NCI-H526 (cell line): ENCODE measurements at places on chromosomes 11 and 22.

- DNase-seq: peak; percentile 42
Observed at GRCh38 chr22:47161631-47162030, 399.2 kb downstream of the TBC1D22A start.

- no peak for DNase-seq
Observed at GRCh38 chr11:32562839-32563599, 20.6 kb upstream of the EIF3M start.

DNA sequence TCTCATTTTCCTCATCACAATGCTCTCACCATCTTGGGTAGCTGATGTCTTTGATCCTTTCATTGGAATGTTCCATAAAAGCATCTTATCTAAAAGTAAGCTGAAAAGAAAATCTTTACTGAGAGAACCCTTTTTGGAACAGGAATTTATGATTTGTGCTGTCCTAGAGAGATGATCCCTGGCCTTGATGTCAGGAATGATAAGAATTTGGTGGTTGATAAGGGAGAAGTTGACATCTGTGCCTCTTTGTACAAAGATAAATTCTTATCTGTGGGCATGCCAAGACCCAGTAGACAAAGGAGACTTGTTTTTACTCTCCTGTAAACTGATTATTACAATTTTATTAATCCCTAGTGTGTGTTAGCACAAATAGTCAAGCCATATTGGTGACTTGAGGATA is 36.9 kb downstream of the NAALAD2 start:
- no peak for DNase-seq

DNA sequence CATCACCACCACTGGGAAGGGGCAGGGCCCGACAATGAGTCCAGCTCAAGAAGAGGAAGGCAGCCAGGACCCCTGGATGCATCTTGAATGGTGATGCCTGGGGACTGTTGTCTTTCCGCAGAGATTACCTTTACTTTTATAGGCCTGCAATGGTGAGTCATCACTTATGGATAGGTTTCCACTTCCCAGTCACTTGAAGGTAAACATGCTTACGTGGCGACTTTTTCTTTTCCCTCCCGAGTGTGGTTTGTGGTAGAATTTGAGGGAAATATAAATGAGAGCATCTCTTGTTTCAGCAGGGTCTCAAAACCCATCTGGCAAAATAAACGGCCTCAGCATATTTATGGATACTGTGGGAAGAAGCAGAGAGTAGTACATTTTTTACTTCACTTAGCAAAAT is at the start of gene MMP13:
Gene MMP13 (minus strand): TSS at position 109 of the 400 bp plus-strand sequence. CDS start 27 bp downstream, at position 82.
- DNase-seq: no peak

DNA sequence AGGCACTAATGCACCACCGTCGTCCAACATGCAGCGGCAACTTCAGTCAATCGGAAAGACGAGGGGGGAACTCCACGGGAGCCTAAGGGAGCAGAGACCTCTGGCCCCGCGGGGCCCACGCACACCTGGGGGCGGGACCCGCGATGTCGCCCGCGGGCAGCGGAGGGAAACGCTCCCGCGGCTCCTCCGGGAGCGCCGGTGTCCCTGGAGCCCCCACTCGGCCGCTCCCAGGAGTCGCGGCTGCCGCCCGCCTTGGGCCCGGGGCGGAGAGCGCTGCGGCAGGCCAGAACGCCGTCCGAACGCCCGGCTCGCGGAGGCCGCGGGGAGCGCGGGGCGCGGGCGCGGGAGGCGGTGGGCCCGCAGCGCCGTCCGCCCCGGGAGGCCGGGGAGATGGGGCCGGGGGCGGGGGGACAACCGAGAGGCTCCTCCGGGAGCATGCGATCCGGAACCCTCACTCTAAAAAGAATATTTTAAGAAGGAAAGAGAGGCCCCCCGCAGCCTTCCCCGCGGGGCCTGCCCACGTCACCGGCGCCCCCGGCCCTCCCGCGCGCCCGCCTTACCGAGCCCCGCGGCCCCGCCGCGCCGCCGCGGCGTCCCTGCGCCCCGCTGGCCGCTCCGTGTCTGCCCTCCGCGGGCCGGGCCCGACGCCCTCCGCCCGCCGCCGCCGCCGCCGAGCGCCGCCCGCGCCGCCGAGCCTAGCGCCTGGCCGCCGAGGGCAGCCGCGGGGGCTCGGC is 86.6 kb upstream of the ARHGAP32 start:
- DNase-seq: peak; percentile 85

GRCh38 chr11:64627371-64627770 is 36.4 kb downstream of the SLC22A12 start:
- no peak for DNase-seq

DNA sequence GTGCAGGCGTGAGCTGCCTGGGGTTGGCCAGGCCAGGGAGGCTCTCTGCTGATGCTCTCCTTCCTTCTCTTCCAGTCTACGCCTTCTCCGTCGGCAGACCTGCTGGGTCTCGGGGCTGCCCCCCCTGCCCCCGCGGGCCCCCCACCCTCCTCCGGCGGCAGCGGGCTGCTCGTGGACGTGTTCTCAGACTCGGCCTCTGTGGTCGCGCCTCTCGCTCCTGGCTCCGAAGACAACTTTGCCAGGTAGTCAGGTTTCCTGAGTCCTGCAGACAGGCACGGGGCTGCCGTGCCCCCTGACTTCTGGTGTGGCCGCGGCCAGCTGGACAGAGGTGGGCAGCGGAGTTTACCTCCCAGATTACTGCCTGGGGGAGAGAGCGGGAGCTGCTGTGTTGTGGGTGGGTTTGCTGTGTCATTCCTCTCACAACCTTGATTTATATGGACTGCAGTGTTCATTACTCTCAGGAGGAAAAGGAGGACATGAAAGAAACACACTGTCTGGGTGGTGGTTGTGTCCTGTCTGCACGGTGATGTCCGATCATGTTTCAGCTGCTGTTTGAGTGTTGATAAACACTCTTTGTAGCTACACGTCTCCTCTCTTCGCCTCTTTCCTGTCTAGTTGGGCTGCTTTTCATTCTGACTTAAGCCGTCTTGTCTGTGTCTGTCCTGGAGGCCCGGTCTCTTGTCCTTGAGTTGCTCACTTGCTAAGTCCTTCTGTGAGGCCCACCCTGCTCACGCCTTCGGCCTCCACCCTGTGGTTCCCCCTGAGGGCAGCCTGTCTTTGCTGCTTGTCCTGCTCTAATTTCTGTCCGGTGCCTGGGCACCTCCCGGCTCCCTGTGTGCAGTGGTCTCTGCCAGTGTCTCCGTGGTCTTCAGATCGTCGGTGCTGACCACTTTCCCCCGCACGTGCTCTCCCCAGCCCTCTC is 35.9 kb downstream of the MUC6 start:
- no peak for DNase-seq

DNA sequence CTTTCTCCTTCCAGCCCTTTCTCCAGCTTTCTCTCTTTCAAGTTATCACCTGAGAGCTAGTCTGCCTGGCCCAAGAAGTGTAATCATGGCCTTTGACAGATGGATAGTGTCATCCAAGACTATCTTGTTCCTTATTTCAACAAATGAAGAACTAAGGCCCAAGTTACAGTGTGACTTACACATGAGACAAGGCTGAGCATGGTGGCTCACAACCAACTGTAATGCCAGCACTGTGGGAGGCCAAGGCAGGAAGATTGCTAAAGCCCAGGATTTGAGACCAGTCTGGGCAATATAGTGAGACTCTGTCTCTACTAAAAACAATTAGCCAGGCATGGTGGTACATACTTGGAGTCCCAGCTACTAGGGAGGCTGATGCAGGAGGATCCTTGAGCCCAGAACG is 3.7 kb upstream of the RANGAP1 start:
- DNase-seq: no peak

DNA sequence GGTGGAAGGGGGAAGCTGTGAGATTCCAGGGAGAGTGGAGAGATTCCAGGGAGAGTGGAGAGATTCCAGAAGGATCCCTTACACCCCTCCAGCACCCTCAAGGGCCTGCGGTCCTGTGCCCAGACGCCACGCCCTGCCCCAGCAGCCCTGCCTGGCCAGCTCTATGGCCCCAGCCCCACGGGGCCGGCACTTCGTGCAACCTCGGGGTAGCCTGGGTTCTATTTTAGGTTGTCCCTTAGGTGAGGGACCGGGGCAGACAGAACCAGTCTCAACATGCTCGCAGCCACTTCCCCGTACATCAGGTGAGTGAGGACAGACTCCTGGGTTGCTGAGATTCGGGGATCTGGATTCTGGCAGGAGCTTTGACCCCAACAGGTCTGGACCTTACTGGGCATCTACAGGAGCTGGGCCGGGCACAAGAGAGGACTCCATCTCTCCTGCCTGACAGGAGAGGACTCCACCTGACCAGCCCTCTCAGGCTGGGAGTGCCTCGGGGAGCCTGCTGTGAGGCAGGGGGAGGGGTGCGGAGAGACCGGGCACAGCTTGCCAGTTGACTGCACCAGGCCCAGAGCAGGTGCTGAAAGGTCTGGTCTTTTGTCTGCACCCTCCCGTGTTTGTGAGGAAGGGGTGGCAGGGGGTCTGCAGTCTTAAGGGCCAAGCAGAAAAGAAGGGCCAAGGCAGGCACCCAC is 8.5 kb upstream of the ADORA2A start:
- DNase-seq: peak; percentile 31

DNA sequence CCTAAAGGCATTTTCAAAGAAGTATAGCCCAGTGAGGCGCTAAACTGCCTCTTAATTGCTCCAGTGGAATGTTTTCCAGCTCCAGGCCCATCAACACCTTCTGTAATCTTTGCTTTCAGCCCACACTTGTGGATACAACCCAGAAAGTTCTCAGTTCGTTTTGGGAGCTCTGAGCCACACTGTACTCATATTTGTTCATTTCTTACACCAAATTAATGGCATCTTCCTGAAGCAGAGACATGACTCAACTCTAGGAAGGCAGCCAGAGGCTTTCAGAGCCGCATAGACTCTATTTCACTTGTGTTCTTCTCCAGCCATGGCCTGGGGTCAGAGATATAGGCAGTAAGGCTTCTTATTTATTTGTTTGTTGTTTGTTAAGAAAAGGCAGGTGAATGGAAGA is 175.5 kb upstream of the NCAM1 start:
- DNase-seq: no peak

GRCh38 chr11:113896156-113896879 is 8.3 kb upstream of the HTR3B start:
- DNase-seq: peak; percentile 46

DNA sequence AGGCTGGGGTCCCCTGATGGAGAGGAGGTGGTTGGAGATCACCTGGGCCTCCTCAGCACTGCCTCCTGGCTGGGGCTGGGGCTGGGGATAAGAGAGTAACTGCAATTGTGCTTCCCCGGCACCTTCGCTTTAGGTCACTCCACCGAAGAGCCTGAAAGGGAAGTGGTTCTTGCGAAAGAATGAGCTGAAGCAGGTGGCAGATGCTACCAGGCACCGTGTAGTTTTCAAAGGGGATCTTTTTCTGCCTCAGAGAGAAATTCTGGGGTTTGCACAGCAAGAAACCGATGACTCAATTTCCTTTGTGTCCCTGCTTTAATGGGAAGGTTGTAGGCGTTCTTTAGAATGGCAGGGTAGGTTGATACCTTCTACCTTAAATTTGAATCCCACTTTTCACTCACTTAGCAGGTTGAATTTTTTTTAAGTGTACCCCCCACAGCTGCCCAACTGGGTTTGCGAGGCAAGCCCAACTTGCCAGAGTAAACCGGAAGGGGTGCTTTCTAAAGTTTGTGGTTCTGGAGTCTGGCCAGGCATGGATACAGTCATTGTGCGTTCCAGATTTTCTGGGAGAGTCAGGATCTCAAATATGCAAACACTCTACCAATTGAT is 5.3 kb downstream of the CD44 start:
- DNase-seq: no peak

DNA sequence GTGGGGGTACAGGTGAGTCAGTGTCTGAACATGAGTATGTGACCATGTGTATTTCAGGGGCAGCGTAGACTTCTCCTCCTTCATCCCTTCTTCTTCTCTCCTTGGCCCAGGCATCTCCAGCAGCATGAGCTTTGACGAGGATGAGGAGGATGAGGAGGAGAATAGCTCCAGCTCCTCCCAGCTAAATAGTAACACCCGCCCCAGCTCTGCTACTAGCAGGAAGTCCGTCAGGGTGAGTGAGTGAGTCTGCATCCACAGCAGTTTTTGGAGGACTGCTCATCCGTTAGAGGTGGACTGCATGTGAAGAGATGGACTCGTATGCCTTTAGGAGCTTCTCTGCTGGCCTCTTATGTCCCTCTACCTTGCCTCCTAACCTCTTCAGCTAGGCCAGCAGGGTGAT is 15.6 kb downstream of the TUB start:
- DNase-seq: no peak

DNA sequence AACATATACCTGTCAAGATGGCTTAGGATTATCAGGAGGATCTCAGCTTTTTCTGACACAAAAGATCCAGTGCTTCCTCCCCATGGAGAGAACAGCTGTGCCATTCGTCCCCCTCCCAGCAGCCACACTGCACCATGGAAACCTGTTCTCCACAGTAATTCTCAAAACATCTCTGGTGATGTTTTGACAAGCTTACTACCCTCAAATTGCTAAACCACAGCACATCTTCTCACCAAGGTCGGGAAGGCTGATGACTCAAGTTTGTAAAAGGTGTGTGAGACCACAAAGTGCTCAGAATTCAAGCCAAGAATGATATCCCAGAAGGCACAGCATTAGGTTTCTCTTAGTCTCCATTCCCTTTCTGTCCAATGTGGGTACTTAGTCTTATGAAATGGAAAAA is 3.9 kb upstream of the RAB38 start:
- no peak for DNase-seq

DNA sequence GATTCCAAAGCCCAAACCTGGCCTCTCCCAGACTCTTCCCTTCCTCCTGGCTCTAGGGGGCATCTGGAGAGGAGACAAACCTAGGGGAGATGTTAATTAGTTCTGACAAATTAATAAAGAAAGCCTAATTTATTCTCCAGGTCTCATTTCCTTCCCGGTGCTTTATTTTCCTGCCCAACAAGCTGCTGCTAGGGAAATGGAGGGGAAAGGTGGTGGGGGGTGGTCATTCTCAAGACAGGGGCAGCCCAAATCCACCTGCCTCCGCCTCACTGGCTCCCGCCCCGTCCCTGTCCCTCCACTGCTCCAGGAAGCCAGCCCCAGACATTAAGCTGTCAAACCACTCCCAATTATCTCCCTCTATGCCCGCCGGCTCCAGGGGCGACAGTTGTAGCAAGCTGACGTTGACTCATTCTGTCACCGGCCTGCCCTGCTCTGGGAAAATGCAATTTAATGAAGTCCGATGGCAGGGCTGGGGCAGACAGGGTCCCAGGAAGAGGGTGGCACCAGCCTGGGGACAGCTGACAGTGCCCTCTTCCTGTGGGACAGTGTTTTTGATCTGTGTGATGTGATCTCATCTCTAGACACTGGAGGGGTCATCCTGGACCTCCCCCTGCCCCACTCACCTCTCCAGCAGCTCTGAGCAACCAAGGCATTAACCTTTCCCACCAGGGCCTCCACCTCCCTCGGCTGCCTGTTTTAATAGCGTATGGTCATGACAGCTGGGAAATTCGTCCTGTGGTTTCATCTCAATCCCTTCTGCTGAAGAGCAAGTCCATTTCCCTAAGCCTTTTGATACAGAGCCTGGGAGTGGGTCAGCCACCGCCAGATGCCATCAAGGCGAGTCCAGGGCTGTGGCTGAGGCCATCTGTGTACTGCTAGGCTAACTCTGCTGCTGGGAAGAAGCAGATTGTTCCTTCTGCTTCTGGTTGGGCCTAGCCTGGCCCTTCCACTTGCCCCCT is 27.1 kb downstream of the NECTIN1 start:
- DNase-seq: no peak

DNA sequence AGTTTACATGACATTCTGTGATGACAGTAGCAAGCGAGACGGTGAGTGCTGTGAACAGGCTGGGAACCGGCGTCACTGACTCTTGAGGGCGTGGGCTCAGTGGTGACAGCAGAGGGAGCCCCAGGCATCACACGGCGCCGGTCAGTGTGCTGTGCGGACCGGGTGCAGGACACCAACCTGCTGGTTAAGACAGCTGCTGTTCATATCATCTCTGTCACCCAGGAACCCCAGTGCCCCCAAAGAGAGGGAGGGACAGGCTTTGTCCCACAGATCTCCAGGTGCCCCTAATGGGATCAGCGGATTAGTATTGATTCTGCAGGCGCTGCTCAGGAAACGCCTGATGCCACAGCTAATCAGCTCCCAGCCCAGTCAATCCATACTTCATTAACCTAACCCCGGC is 18.4 kb downstream of the B3GAT1 start:
- no peak for DNase-seq
